Inflammatory macrophage (primary cell): ENCODE measurements at places on chromosomes 16 and 17.

DNA sequence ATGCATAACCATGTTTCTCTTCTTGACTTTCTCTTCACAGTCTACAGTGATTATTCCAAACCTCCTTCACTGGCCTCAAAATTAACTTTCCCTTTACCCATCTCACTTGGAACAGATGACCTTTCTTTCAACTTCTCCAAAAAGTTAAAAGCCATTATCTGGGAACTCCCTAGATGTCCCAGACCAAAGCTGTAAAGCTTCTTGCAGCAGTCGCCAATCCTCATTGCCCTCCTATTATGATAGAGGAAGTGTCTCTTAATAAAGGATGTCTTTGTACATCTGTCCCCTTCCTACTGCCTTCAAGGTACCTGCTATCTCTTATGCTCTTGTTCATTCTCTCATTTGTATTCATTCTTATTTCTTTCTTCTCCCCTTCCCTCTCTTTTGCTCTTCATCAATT, 127.5 kb downstream of the MRTFB start:
- peak; percentile 66 for DNase-seq

DNA sequence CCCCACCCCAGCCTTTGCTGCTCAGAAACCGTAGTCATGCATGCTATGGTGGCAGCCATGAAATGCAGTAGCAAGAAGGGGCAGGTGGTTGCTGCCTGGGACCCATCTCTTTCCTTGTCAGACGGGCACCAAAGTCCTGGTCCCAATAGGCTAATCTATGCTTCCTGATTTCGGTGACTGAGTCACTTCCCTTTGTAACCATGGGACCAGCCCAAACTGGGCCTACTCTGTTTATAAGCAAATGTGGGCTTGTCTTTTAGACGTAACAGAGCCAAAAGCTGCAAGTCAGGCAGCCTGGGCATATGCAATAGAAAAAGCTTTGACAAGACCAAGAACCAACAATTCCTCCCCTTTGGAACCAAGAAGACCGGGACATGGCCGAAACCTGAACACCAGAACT, 99.1 kb upstream of the RBBP6 start:
- DNase-seq, result peak; percentile 54

DNA sequence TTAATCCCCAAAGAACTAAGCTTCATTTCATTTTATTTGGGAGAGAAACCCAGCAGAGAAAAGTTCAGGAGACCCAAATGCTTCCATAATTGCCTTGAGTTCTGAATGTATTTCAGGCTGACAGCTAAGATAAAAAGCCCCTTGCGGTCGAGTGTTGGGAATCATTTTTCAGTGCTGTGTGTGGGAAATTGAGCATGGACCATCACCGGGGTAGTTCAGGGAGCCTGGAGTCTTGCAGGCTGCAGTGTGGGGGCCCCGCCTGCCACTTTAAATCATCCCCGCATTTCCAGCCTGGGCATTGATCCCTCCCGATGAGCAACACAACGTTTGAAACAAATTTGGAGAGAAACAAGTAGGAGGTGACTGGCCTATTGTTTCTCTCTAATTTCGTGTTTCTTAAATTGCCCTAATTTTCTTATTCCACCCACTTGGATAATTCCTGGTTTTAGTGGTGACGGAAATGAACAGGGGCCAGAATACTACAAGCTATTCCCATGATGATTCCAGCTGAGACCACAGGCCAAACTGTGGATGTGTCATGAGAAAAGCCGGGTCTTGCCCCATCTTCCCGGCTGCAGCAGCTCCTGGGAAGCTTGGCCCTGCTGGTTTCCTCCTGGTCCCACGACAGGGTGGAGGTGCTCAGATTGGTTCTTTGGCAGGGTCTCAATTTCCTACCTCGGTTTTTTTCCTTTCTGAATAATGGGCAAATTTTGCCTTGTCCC, 75.1 kb downstream of the FOXL1 start:
- no peak for DNase-seq

DNA sequence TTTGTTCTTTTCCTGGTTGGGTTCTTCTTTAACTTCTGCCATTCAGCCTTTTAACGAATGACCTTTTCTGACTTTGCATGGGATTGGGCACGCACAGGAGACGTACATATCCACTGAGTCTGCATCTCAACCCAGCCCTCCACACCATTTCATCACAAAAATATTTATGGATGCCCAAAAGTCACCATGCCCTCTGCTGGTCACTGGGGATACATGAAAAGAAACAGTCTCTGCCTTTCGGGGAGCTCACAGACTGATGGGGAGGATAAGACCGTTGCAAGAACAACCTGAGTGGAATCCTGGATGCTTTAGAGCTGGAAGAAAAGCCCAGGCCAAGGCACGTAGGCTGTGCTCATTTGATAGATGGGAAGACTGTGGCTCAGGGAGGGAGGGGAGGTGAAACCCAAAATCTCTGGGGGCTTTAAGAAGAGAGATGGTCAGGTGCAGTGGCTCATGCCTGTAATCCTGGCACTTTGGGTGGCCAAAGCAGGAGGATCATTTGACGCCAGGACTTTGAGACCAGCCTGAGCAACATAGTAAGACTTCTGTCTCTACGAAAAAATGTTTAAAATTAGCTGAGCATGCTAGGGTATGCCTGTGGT, 7.9 kb upstream of the MT2A start:
- DNase-seq, result peak; percentile 66

GRCh38 chr16:85416228-85417109, 196.7 kb upstream of the GSE1 start:
- DNase-seq, result peak; percentile 72

GRCh38 chr16:88297178-88297720, 85.5 kb upstream of the ZNF469 start:
- DNase-seq, result no peak
